ENCODE measurements at places on chromosomes 11 and 22.

DNA sequence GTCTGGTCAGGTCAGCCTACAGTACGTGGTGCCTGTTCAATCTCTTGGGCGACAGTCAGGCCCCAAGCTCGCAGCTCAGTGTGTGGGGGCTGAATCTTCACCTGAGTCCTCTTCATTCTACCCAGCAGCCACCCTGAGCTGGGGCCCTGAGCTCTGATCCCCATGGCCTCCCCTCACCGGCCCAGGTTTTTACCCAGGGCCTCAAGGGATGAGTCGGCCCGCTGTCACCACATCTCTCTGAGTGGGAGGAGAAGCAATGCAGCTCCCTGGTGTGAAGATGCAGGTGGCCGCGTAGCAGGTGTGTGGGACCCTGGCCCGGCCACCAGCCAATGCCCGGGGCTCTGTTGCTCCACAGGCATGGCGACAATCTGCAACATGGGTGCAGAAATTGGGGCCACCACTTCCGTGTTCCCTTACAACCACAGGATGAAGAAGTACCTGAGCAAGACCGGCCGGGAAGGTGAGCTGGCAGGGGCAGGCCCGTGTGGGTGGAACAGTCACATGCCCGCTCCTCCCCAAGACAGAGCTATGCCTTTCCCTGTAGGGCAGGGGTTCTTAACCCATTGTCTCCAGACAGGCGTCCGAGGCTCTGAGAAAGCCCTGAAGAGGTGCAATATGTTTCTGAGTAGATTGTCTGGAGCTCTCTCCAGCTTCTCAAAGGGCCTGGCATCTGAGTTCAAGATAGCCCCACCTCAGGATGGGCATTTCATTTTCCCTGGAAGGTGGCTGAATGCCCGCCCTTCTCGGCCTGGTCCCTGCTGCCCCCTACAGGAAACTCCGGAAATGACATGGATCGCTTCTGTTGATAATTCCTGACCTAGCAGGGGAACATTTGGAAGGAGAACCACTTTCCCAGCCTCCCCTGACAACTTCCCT is 26.9 kb downstream of the POLR3H start:
- peak; percentile 81 for DNase-seq

DNA sequence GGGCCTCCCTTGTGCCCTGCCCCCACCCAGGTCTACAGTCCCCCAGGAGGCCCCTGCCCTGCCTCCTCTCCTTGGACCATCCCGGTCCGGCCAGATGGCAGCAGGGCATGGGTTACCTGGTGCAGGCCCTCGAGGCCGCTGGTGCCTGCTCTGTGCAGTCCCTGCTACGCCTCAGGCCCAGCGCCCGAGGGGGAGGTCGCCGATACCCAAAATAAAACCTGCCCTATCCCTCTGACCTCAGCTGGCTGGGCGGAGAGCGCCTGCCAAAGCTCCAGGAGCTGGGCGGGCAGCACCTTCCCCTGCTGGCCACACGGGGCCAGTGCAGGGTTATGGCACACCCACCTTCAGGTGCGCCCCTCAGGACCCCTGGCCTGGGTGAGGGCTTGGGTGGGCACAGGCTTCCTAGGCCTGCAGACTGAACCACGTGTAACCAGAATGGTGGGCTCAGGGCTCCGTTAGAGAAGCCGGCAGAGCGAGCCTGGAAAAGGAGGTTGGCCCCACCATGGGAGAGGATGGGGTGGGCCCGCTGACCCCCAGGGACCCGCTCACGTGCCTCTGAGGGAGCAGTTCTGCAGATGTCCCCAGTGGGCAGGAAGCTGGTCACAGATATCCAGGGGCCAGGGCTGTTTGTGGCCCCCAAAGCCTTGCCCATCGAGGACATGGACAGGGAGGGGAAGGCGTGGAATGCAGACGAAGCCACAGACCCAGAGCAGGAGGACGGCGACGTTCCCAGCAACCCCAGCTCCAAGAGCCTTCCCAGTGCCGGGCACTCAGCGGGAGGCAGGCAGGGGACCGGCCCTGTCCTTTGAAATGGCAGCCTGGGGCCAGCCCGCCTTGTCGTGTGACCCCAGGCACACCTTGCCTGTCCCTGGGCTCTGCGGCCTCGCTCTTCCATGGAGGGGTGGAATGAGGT is 1.7 kb upstream of the TNNT3 start:
- peak; percentile 58 for DNase-seq

DNA sequence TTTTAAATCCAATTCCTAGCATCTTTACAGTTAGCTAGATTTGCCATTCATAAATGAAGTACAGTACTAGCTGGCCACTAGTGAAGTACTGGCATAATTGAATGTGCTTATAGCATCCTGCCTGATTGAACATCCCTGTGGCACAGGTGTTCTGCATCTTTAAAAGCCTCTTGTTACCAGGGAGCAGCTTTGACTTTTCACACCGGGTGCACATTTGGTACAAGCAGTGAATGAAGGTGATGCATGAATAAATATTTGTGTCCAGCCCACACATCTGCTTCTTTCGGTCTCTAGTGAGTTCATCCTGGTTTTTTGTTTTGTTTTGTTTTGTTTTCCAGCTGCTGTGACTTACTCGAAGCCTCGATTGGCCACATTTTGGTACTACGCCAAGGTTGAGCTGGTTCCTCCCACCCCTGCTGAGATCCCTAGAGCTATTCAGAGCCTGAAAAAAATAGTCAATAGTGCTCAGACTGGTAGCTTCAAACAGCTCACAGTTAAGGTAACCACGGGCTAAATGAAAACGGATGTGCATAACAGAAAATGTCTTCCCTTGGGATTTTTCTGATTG is 5.3 kb downstream of the ATP5MG start:
- no peak for DNase-seq

DNA sequence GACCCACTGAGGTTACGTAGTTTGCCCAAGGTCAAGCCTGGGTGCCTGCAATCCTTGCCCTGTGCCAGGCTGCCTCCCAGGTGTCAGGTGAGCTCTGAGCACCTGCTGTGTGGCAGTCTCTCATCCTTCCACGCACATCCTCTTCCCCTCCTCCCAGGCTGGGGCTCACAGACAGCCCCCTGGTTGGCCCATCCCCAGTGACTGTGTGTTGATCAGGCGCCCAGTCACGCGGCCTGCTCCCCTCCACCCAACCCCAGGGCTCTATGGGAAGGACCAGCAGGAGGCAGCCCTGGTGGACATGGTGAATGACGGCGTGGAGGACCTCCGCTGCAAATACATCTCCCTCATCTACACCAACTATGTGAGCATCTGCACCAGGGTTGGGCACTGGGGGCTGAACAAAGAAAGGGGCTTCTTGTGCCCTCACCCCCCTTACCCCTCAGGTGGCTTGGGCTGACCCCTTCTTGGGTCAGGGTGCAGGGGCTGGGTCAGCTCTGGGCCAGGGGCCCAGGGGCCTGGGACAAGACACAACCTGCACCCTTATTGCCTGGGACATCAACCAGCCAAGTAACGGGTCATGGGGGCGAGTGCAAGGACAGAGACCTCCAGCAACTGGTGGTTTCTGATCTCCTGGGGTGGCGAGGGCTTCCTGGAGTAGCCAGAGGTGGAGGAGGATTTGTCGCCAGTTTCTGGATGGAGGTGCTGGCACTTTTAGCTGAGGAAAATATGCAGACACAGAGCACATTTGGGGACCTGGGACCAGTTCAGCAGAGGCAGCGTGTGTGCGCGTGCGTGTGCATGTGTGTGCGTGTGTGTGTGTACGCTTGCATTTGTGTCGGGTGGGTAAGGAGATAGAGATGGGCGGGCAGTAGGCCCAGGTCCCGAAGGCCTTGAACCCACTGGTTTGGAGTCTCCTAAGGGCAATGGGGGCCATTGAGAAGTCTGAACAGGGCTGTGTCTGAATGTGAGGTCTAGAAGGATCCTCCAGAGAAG is 1.6 kb downstream of the GSTP1 start:
- DNase-seq = no peak

GRCh38 chr11:126997196-126997595 is 3.4 kb downstream of the KIRREL3 start:
- no peak for DNase-seq

GRCh38 chr22:41290262-41291221 is 4.6 kb upstream of the RANGAP1 start:
- no peak for DNase-seq

- no peak for DNase-seq
These were observed 20.7 kb upstream of the FAM181B start for GRCh38 chr11:82754410-82754809.

Data from ecto neural progenitor cell (in vitro differentiated cells).